Liver (tissue), 10 donors: ENCODE measurements at places on chromosomes 11 and 22. TPM values are rescaled to one million over a fixed set of nuclear protein-coding genes. Genes with fewer than 3 reads are reported as not detected.

- H3K27me3 ChIP-seq = no peaks in the 10 kb centered on the region
- no peak for DNase-seq
- no peak overlapping the region for H3K27ac ChIP-seq
Measured at GRCh38 chr22:24240381-24240780, 4.5 kb downstream of the GGT5 start.

DNA sequence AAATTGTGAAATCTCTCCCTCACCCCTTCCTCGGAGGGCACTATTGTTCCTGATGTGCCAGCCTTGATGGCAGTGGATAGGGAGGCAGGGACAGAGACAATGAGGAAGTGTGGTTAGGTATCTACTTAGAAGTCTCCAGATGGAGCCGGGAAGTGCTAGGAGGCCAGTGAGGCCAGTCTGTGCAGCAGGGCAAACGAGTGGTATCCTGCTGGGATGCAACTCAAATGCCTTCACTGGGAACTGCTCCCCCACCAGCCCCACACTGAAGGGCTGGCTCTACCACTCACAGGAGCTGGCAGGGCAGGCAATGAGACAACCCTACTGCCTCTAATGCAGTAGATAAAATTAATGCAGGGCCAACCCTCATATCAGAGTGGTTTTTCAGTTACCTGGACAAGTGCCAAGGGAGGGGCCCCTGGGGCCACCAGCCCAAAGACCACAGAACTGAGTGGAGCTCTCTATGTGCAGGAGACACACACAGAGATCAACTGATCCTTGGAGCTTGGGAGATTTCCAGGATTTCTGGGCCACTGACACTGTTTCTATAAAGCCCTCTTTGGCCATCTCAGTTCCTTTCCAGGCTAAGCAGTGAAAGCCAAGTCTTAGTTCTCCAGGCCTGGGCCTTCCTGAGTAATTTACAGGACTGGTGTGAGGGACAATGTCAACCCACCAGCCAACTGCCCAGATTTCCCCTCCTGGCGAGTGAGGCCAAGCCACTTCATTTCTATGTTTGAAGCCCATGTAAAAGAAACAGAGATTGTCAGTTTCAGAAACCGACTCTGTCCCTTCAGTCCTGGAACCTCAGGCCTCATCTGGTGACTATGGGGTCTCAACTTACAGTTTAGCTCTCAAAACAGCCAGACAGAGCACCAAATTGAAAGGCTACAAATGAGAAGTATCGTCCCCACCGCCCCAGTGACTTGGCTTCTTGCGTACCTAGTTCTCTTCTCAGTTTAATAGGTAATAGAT is 4.1 kb downstream of the MIF start:
- H3K4me3 ChIP-seq = no peak overlapping the region
- H3K4me1 ChIP-seq = peaks cover 19% of the 10 kb centered on the region
- H3K27ac ChIP-seq = no peak overlapping the region
- peaks cover 6% of the 10 kb centered on the region for H3K36me3 ChIP-seq
- no peak for DNase-seq

GRCh38 chr11:1936072-1936780 is 10.9 kb upstream of the MRPL23 start:
- H3K27me3 ChIP-seq = no peaks in the 10 kb centered on the region
- no peaks in the 10 kb centered on the region for H3K4me1 ChIP-seq
- H3K4me3 ChIP-seq = no peak overlapping the region
- no peaks in the 10 kb centered on the region for H3K36me3 ChIP-seq

GRCh38 chr11:20623252-20623651 is 23.8 kb downstream of the SLC6A5 start:
- H3K27me3 ChIP-seq = no peaks in the 10 kb centered on the region
- no peak overlapping the region for H3K4me3 ChIP-seq
- no peak for DNase-seq
- H3K27ac ChIP-seq = no peak overlapping the region

DNA sequence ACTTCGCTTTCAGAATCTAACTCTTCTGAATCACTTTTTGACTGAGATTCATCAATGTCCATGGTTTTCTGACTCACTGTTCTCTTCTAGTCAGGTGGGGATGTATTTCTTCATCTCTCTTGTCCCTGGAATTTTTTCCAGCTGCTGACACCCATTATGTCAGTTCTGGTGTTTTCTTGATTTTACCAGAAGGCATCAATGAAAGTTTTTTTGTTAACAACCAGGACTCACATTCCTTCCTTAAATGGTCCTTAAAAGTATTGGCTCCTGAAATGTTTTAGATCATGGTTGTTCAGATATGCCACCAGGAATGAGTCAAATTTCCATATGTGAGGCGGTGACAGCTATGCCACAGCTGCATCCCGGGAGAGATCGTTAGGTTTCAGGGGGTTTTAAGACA is 12.9 kb downstream of the MICAL2 start:
- H3K27ac ChIP-seq = no peak overlapping the region
- H3K27me3 ChIP-seq = no peaks in the 10 kb centered on the region
- H3K4me3 ChIP-seq = no peak overlapping the region
- H3K4me1 ChIP-seq = peaks cover 3% of the 10 kb centered on the region

- no peaks in the 10 kb centered on the region for H3K36me3 ChIP-seq
- DNase-seq = no peak
- peaks cover 8% of the 10 kb centered on the region for H3K4me1 ChIP-seq
- H3K4me3 ChIP-seq = no peak overlapping the region
- no peak overlapping the region for H3K27ac ChIP-seq
Measured at GRCh38 chr22:42308892-42309468, 38.5 kb upstream of the TCF20 start.

DNA sequence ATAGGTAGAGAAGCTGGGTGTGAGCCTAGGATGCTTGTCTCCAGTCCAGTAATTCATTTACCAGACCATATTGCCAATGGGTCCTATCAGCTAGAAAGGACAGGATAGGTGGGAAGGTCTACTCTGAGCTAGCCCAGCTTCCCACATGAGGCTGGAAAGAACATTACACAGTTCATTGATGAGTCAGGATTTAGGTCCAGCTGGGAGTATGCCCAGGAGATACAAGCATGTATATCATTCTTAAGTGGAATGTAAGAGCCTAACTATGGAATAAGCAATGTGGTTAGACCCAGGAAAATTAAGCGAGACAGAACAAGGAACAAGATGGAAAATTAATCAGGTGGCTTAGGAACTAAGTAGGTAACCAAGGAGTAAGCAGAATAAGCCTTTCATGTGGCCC is 59.0 kb upstream of the TBCEL start:
- H3K4me3 ChIP-seq = no peak overlapping the region
- no peaks in the 10 kb centered on the region for H3K4me1 ChIP-seq
- no peak for DNase-seq

DNA sequence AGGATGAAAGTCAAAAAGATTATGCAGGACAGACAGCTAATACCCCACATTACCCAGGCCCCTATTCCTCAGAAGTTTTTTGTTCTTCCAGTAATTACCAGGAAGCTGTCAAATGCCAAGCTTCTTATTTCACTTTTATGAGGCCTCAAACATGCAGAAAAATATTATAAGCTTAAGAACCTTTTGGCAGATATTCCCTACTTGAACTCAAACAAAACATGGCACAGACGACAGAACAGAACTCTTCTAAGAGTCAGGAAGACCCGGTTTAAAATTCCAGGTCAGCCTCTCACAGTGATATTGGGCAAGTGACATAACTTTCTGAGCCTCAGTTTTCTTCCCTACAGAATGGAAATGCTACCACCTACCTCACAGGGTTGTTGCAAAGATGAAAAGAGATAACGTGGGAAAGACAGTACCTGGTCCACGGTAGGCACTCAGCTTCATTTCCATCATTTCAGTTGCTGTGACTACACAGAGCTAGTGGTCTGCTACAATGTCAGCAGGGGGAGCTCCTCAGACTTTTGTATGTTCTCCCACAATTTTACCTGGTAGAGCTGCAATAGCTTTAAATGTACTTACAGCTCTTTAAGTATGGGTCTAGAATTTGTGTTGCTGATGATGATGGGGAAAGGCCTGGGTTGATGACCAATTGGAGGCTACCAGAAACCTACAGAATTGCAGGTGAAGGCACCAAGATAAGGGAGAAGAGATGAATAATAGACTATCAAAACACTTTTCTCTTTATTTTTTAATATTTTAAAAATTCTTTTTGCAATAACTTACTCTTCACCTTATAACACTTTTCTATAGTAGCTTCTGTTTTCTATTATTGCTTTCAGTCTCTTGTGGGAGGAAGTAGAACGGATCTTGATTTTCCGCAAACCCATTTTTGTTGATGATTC is 98.3 kb upstream of the CHRM4 start:
- no peaks in the 10 kb centered on the region for H3K4me1 ChIP-seq
- no peak overlapping the region for H3K27ac ChIP-seq
- H3K27me3 ChIP-seq = no peaks in the 10 kb centered on the region
- H3K36me3 ChIP-seq = peaks cover 11% of the 10 kb centered on the region

- H3K27me3 ChIP-seq = no peaks in the 10 kb centered on the region
- no peaks in the 10 kb centered on the region for H3K4me1 ChIP-seq
- no peak overlapping the region for H3K4me3 ChIP-seq
- no peaks in the 10 kb centered on the region for H3K36me3 ChIP-seq
- no peak for DNase-seq
- H3K27ac ChIP-seq = no peak overlapping the region
Measured at GRCh38 chr22:44928136-44928463, 81.7 kb downstream of the PHF21B start.

The FCHSD2 gene
- total RNA-seq = 10.4 TPM
